ENCODE measurements at places on chromosomes 13 and 19.

- peak; percentile 49 for DNase-seq
Measured at GRCh38 chr13:99655351-99656091, 154.2 kb downstream of the TM9SF2 start.

DNA sequence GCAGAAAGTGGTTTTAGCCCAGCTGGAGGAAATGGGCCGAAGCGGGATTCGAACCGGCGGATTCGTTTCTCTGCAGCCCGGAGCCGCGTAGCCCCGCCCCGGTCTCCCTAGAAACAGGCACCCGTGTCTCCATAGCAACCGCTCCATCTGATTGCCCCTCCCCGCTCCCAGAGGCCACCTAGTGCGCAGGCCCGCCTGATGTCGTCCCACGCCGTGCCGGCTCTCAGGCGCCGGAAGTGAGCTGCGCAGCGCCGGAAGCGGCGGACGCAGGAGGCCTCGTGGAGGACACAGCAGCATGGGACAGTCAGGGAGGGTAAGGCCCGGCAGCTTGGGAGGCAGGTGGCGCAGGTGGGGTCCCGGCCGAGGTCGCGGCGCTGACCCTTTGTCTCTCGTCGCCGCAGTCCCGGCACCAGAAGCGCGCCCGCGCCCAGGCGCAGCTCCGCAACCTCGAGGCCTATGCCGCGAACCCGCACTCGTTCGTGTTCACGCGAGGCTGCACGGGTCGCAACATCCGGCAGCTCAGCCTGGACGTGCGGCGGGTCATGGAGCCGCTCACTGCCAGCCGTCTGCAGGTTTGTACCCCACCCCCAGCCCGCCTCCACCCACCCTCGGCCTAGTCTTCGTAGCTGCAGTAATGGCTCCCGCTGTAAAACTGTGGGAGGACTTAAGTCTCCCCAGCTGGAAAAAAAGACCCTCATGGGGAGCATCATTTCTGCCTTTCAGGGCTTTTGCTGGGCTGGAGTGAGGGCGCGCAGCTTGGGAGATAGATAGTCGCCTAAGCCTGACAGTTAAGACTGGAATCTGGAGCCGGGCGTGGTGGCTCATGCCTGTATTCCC is at the start of gene PPAN:
Gene PPAN (plus strand): TSS at position 263 of the 837 bp plus-strand sequence. CDS start 33 bp downstream, at position 296.
- DNase-seq = peak; percentile 99

DNA sequence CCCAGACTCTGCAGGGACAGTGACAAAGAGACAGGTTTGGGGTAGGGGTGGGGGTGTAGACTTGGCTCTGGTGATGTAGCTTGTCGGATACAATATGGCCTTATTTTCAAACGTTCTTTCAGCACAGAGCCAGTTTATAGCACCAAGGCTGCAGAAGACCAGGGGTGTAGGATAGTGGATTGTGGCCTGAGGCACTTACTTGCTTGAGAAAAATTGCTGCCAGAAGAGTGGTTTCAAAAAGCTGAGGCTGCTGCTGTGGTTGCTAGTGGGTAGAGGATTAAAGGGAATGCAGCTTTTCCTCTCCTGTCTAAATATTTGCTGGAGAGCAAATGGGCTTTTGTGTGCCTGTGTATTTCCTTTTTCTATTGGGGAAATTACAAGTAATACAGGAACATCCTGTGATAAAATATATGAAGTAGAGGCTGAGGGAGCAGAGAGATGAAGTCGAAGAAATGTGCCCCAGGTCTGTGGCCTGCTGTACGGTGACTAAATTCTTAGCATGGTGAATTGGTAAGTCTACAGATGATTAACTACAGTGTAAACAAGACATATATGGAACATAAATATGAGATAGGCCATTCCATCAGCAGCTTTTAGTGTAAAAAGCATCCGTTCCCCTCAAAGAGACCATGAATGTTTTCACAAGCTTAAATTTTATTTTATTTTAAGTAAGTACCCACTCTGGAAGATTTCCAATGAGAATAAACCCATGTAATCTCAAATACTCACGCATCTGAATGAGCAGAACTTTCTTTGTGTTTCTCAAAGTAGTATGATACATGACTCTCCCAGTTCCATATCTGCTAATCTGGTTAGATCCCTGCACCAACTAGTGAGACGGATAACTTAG is 112.9 kb downstream of the LRCH1 start:
- DNase-seq = no peak

GRCh38 chr19:13629687-13630357 is 123.5 kb upstream of the CACNA1A start:
- peak; percentile 58 for DNase-seq

- no peak for DNase-seq
Measured at GRCh38 chr13:84360822-84361221, 478.5 kb upstream of the SLITRK1 start.

GRCh38 chr13:90709319-90709718 is 638.2 kb upstream of the MIR17HG start:
- DNase-seq = no peak

DNA sequence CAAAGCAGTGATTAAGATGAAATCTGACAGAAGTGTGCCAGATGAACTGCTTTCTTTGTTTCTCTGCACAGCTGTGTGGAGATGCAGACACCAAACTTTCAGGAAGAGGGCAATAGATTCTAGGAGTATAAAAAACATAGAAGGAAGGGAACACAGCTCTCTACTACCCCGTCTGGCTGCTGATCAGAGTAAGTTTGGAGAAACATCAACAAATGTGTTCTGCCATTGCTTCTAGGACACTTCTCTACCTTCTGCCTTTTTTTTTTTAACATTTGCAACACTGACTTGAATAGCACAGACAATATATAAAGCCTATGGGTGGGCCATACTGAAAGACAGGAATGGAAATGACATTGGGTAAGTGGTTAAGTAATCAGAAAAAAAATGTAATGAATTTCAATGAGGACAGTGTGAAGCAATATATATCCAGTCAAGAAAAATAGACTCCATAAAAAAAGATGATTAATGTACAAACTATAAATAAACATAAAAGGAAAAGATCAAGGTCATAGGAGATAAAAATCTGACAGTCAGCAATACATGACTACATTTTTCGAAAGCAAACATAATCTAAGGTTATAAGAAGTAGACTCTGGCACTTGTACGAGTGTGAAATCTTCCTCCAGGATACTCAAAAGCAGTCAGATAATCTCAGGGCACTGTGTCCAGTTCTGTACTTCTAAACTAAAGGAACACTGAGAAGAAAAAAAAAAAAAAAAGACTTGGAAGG is 21.4 kb downstream of the NUFIP1 start:
- no peak for DNase-seq

DNA sequence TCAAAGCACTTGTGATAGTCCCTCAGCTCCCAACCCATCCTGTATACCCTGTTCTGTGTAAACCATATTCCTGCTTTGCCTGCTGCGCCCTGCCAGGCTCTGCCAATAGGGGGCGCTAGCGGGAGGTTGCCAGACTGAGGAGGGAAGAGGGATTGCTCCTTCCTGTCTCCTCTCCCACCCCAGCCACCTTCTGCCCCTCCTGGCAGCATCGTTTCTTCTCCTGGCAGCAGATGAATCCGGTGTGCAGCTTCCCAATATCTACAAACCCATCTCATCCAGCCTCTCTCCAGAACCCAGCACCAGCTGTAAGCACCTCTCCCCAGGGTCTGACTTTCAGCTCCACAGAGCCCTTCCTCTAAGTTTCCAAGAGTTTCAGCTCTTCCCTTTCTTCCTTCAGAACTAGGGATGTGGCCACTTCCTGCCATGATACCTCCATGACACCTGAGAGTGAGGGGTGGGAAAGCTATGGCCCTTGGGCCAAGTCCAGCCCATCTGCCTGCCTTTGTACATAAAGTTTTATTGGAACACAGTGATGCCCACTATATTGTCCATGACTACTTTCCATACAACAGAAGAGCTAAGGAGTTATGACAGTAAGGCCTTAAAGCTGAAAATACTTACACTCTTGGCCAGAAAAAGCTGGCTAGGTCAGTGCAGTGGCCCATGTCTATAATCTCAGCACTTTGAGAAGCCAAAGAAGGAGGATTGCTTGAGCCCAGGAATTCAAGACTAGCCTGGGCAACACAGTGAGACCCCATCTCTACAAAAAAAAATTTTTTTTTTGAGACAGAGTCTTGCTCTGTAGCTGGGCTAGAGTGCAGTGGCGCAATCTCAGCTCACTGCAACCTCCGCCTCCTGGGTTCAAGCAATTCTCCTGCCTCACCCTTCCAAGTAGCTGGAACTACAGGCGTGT is 34.5 kb upstream of the ATP1A3 start:
- peak; percentile 8 for DNase-seq

DNA sequence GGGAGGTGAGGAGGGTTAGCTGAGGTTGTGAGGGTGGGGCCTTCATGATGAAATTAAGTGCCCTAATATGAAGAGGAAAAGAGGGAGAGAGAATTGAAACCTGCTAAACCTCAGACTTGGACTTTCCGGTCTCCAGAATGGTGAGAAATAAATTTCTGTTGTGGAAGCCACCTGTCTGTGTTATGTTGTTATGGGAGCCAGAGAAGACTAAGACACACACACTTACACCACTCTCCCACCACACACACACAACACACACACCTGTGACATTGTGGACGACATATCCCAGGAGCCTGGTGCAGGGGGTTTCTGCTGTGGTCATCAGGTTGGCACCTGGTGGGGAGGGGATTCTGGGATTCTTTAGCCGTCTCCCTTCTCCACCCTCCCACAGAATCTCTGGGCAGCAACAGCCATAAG is 14.0 kb downstream of the KLK4 start:
- DNase-seq = peak; percentile 28

- no peak for DNase-seq
Measured at GRCh38 chr13:101499406-101499805, 46.9 kb downstream of the ITGBL1 start.

DNA sequence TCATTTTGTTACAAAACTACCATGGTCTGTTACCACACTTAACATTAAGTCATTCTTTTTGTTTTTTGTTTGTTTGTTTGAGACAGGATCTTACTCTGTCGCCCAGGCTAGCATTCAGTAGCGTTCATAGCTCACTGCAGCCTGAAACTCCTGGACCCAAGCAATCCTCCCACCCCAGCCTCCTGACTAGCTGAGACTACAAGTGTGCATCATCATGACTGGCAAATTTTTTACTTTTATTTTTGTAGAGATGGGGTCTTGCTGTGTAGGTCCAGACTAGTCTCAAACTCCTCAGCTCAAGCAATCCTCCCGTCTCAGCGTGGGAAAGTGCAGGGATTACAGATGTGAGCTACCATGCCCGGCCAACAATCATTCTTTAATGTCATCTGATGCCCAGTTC is 3.3 kb downstream of the ALDH16A1 start:
- DNase-seq = peak; percentile 47

DNA sequence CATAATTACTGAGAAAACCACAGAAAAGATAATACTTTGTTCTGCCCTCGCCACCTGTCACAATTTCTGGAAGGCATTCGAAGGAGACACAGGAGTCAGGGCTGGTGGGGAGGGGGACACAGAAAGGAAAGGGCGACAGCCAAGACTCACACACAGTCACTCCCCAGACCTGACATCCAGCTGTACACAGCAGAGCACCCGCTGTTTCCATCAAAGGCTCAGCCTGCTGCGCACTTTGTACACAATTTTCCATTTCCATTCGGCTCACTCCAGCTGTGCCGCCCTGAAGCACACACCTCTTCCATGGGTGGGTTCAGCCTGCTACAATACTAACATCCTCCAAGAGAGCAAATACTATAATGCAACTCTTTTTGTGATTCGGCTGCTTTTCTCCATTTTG is 38.0 kb downstream of the STK24 start:
- no peak for DNase-seq

DNA sequence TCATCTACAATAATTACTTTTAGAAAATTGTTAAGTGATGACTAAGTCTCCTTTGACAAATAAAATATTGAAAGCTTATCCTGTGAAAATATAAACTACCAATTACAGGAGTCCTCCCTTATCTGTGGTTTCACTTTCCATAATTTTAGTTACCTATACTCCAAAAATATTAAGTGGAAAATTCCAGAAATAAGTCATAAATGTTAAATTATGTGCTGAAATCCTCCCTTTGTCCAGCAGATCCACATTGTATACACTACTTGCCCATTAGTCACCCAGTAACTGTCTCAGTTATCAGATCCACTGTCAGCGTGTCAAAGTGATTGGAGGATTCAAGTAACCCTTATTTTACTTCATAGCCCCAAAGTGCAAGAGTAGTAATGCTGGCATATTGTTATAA is 98.1 kb downstream of the SERP2 start:
- no peak for DNase-seq

- DNase-seq = no peak
Measured at GRCh38 chr13:71861769-71862458, 5.1 kb downstream of the DACH1 start.

DNA sequence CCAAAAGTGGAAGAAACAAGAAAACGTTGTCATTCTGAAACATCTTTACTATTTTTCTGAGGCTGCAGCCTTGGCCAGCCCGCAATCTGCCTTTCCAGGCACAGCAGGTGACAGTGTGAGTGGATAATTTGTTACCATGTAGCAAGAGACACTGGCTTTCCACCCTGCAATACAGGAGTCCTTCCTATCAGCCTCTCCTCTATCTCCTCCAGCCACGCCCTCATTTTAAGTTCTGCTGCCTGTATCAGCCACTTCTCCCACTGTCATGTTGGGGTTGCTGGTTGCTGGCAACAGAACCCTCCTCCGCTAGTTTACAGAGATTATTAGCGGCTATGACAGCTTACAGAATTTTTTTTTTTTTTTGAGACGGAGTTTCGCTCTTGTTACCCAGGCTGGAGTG is 7.7 kb upstream of the LGALS7 start:
- no peak for DNase-seq

DNA sequence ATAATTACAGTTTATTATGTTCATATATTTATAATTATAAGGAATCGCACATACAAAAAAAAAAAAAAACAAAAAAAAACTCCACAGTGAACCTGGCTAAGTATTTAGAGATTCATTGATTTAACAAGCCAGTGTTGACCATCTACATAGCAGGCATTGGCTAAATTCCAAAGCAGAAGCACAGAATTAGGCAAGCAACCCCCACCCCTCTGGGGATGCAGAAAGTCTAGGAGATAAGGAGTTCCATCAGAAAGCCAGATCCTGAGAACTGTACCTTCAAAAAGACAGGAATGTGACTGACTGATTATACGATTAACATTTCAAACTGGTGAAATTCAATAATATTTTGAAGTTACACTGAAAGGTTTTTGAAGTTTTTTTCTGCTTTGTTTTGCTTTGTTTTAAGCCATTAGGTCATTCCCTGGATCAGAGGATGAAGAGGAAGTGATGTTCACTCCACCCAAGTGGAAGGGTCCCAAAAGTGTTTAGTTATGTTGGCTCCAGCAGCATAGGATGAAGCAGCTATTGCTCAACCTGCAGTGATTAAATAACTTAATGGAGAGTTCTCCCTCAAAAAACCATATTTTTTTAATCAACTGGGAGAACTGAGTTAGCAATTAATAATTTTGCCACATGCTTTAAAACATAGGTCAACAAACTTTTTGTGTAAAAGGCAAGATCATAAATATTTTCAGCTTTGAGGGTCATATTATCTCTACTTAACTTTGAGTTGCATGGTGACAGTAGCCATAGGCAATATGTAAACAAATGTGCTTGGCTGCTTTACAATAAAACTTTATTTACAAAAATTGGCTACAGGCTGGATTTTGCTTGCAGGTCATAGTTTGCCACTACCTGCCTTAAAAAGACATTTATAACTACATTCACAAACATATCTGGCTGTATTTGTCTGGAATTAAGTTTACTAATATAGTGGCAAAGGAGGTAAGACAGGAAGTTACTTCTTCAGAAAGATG is 49.6 kb downstream of the DOCK9 start:
- DNase-seq = no peak

- DNase-seq = peak; percentile 21
Measured at GRCh38 chr19:49200238-49200862, 42.8 kb downstream of the TRPM4 start.

GRCh38 chr19:14066134-14066533 is 4.3 kb upstream of the PALM3 start:
- DNase-seq = no peak

- DNase-seq = peak; percentile 88
Measured at GRCh38 chr19:12806242-12807081, at the start of gene RNASEH2A. Gene RNASEH2A, plus strand, starts transcription at chr19:12806584. Its CDS starts 90 bp downstream, at chr19:12806674.

- peak; percentile 41 for DNase-seq
Measured at GRCh38 chr13:51895906-51896888, 34.4 kb downstream of the CCDC70 start.
